ENCODE measurements at places on chromosomes 5 and 9. TPM values are rescaled to one million over a fixed set of nuclear protein-coding genes. Genes with fewer than 3 reads are reported as not detected.

GRCh38 chr5:95334900-95335538 is 50.1 kb upstream of the MCTP1 start:
- H3K27ac ChIP-seq: no peak overlapping the region
- H3K27me3 ChIP-seq: peaks cover 5% of the 10 kb centered on the region
- H3K4me3 ChIP-seq: no peak overlapping the region
- H3K4me1 ChIP-seq: no peaks in the 10 kb centered on the region
- DNase-seq: no peak
- no peaks in the 10 kb centered on the region for H3K36me3 ChIP-seq

- H3K4me3 ChIP-seq: no peak overlapping the region
- H3K27me3 ChIP-seq: no peaks in the 10 kb centered on the region
- H3K4me1 ChIP-seq: no peaks in the 10 kb centered on the region
- H3K27ac ChIP-seq: no peak overlapping the region
These were observed 1162.6 kb upstream of the C9orf72 start for GRCh38 chr9:28735738-28736342.

Gene FSD1L
- polyA plus RNA-seq: 0.08 TPM

DNA sequence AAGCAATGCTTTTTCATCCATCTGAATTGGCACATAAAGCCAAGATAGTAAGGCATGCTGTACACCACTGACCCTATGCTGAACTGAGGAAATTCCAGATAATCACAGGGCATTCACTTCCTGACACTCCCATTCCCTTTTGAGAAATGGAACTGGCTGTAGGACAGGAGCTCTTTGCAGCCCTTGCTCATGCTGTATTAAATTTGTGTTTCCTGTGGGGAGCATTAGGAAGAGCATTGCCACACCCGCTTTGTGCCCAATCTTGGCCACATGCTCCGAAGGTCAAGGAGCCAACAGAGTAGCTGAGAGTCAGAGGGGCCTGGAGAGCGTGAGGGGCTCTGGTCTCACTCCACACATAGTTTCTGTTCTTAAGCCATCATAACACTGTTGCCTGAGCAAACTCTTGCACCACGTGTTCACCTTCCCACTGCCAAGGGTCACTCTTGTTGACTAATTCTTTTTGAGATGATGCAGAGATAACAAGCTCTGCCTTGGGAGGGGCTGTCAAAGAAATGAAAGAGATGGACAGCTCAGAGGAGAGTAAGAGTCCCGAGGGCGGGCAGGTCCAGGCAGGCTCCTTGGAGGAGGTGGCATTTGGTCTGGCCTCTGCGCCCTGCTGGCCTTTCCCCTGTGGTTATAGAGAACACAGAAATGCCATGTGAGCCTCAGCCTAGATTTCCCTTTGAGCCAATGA is 31.7 kb upstream of the ARAP3 start:
- H3K27me3 ChIP-seq: no peaks in the 10 kb centered on the region
- no peak for DNase-seq
- no peaks in the 10 kb centered on the region for H3K36me3 ChIP-seq
- no peak overlapping the region for H3K4me3 ChIP-seq
- H3K4me1 ChIP-seq: no peaks in the 10 kb centered on the region

Gene PCA3
- polyA plus RNA-seq: not detected

DNA sequence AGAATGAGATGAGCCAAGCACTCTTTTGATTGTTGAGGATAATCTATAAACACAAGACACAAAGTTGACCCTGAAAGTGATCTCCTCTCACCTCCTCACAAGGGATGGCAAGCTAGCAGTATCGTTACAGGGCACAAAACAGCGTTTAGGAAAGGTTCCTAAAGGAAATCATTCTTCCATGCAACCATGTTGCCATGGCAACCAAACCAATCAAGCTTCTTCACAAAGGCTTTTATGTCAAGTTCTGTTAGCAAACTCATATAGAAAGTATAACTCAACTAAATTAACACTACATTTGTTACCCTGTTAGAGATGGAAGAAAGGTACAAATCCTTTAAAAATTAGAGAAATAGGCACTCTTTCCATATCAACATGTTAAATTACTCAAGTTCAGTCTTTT is 1016.8 kb upstream of the DMAC1 start:
- no peak overlapping the region for H3K27ac ChIP-seq
- no peaks in the 10 kb centered on the region for H3K36me3 ChIP-seq
- no peak for DNase-seq

GRCh38 chr9:2919347-2919746 is 75.5 kb upstream of the PUM3 start:
- H3K36me3 ChIP-seq: no peaks in the 10 kb centered on the region
- no peaks in the 10 kb centered on the region for H3K27me3 ChIP-seq
- H3K27ac ChIP-seq: no peak overlapping the region
- no peak overlapping the region for H3K4me3 ChIP-seq

Gene SPINK4
- polyA plus RNA-seq: not detected
